T-helper 22 cell (primary cell): ENCODE measurements at places on chromosomes 2 and 18.

GRCh38 chr18:79862562-79862961, 64.8 kb downstream of the KCNG2 start:
- no peak for DNase-seq

GRCh38 chr18:35185771-35186170, 55.1 kb upstream of the ZNF397 start:
- no peak for DNase-seq

GRCh38 chr2:50641633-50642032, 390.3 kb downstream of the NRXN1 start:
- no peak for DNase-seq

DNA sequence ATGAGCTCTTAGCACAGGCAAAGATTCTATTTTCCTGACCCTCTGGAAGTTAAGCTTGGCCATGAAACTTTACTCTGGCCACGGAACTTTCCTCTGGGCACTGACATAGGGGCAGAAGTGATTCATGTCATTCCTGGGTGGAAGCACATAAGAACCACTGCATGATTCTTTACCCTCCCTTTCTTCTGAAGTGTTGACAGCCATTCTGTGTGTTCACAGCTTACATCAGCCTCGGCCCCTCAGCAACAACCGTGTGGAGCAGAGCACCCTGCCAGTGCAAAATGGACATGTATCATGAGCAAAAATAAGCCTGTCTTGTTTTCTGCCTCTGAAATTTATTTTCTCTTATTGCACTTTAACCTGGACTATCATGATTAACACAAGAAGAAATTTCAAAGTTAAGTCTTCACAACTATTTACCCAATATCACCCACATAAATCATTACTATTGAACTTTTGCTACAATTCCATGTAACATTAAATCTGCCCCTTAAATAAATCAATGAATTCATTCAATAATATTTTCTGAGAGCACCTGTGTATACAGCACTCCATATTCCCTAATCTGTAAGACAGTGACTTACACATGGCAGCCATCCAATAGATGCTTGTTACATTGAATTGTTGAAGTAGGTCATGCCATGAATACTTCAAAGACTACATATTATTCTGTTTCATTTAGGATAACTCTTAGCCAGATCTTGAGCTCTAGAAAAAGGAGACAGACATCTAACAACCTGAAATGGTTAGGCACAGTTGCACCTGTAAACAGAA, 531.9 kb downstream of the IRS1 start:
- no peak for DNase-seq

DNA sequence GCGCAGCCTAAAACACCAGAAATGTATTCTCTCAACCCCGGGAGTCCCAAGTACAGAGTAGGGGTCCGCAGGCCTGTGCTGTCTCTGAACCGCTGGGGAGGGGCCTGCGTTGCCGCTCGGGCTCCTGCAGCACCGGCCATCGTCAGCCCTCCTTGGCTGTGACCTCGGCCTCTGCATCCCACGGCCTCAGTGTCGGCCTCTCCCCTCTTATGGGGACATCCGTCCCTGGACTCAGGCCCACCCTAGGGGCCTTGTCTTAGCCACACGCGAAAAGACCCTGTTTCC, 50.5 kb downstream of the KCNG2 start:
- no peak for DNase-seq

GRCh38 chr18:13231151-13231550, 12.6 kb downstream of the LDLRAD4 start:
- no peak for DNase-seq
